ENCODE measurements at places on chromosomes 5 and 9.

- DNase-seq = no peak
Measured at GRCh38 chr5:142097681-142098080, 10.9 kb upstream of the NDFIP1 start.

DNA sequence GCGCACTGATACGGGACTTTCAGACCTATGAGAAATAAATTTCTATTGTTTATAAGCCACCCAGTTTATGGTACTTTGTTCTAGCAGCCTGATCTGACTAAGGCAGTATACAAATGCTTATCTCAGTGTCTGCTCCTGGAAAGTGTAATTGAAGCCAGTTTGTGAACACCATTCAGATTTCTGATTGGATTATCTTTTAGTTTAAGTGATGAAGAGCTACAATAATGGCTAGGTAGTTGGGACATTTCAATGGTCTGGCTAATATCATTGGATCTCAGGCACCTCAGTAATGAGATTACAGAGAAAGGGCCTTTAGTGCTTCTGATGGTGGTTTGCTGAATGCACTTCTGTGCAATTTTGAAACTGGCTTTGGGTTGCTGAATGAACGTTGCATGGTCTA, 133.5 kb downstream of the PSAT1 start:
- no peak for DNase-seq

GRCh38 chr5:14231156-14231555, 88.0 kb downstream of the TRIO start:
- no peak for DNase-seq

DNA sequence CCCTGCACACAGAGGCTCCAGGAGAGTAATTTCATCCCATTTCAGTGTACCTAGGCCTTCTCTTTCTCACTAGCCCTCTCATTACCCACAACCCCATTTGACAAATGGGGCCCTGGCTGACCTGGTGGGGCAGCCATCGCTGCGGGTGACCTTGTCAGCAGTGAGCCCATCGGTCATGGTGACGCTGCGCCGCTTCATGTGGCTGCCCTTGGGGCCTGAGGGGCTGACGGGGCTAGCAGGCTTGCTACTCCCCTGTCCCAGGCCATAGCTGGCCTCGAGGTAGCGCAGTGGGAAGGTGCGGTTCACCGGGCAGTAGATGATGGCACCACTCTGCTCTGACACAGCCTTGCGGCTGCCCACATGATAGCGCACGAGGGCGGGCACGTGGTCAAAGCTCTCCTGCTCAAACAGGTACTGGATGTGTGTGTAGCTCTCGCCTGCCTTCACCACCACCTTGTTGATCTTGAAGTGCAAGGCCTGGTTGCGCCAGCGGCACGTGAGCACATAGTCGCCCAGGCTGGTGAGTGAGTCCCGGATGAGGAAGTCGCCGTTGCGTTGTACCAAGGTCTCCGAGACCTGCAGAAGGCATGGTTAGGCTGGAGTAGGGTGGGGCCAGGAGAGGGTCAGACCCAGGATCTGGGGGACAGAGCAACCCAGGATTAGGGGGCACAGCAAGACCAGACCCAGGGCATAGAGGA, 14.1 kb upstream of the TOR2A start:
- DNase-seq = no peak

- DNase-seq = no peak
Measured at GRCh38 chr5:126094991-126095390, 328.2 kb upstream of the GRAMD2B start.

GRCh38 chr5:133533541-133533940, 78.8 kb downstream of the FSTL4 start:
- no peak for DNase-seq

GRCh38 chr5:154917757-154918156, 20.3 kb downstream of the GEMIN5 start:
- DNase-seq = no peak

- DNase-seq = no peak
Measured at GRCh38 chr9:1938675-1939170, 76.4 kb upstream of the SMARCA2 start.

GRCh38 chr5:126846744-126847455, 70.0 kb downstream of the LMNB1 start:
- no peak for DNase-seq

GRCh38 chr5:30866142-30866541, 327.3 kb upstream of the CDH6 start:
- no peak for DNase-seq

GRCh38 chr5:73663860-73664240, 37.9 kb downstream of the ARHGEF28 start:
- DNase-seq = no peak

GRCh38 chr9:125332527-125332926, 70.9 kb downstream of the GAPVD1 start:
- no peak for DNase-seq

DNA sequence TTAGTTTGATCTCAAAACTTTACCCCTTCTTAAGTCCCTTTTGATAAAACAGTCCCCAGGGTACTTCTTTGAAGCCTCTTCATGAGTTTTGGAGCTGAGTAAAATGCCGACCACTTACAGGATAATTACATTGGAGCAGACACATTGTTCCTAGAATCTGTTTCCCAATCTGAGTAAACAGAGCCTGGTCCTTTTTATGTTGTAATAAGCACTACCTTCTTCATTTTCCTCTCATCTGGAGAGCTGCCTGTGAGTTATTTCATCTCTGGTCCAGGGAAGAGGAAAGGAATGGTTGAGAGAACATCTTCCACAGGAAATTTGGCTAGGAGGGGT, 26.3 kb upstream of the GALNT10 start:
- no peak for DNase-seq

DNA sequence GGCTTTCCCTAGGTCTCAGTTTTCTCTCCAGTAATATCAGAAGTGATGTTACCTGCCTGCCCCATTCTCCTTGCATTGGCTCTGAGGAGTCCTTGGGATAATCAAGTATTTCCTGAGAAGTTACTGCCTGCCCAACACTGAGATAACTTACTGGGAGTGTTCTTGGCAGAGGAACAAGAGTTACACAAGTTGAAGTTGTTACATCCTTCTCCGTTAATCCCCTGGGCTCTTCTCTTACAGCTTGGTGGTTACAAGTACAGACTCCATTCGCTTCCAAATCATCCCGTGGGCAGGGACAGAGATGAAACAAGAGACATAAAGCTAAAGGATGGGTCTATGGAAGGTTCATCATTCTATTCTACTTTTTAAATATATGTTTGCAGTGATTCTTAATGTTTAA, 74.1 kb upstream of the SAP30L start:
- DNase-seq = no peak

DNA sequence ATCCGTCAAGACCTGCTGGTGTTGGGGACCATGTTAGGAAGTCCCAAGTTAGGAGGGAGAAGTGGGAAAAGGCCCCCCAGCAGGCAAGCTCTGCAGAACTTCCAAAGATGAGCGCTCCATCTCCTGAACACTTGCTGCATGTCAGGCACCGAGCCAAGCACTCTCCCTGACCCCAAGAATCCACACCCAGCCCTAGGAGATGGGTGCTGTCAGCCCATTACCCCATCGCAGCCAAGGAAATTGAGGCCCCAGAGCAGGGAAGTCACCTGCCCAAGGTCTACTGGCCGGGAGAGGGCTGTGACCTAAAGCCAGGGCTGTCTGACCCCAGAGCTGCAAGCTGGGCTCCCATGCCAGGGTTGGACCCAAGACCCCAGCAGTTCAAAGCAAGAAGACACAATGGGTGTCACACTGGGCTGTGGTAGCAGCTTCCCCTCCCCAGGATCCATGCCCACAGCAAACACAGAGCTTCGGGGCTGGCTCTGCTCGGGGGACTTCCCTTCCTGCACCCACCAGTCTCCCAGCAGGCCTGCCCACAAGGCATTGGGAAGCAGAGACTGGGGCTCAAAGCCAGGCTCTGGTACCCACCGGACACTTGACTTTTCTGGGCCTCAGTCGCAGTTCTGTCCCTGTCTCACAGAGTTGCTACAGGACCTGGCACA, 13.5 kb downstream of the EEIG1 start:
- no peak for DNase-seq
